ENCODE measurements at places on chromosomes 13 and 19. TPM values are rescaled to one million over a fixed set of nuclear protein-coding genes. Genes with fewer than 3 reads are reported as not detected.

The SMIM24 gene
- 2.8 TPM for total RNA-seq

GRCh38 chr19:51391073-51391611, 751 bp upstream of the C19orf84 start:
- no peaks in the 10 kb centered on the region for H3K27me3 ChIP-seq
- H3K4me1 ChIP-seq: peaks cover 33% of the 10 kb centered on the region
- H3K36me3 ChIP-seq: no peaks in the 10 kb centered on the region
- H3K27ac ChIP-seq: peak overlapping the region; percentile 77

GRCh38 chr13:20140487-20140886, 20.4 kb downstream of the GJA3 start:
- no peak overlapping the region for H3K27ac ChIP-seq
- H3K4me3 ChIP-seq: no peak overlapping the region
- peaks cover 7% of the 10 kb centered on the region for H3K4me1 ChIP-seq
- no peak for DNase-seq
- peaks cover 30% of the 10 kb centered on the region for H3K27me3 ChIP-seq

The CBY2 gene
- total RNA-seq: not detected

The PTPRS gene
- 253 TPM for total RNA-seq

GRCh38 chr19:1914826-1915341, 9.7 kb downstream of the ADAT3 start:
- no peak for DNase-seq
- H3K27ac ChIP-seq: no peak overlapping the region
- H3K36me3 ChIP-seq: peaks cover 16% of the 10 kb centered on the region
- H3K4me3 ChIP-seq: no peak overlapping the region
- no peaks in the 10 kb centered on the region for H3K27me3 ChIP-seq

DNA sequence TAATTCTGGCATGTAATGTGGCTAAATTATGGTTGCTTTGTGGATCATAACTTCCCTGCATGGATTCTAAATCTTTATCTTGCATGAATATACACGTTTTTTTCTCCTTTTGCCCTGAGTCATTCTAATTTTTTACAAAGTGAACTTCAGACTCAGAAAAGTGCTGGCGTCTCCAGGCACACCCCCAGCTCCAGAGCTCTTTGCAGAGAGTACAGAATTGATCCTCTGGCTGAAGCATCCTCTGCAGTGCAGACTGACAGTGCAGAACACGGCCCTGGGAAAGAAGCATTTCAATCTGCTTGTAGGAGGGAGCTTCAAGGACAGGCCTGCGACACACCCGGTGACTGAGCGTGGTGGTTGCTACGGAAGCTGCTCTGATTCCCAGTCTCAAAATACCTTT, 228.1 kb downstream of the FGF9 start:
- no peak overlapping the region for H3K27ac ChIP-seq
- no peaks in the 10 kb centered on the region for H3K27me3 ChIP-seq
- peaks cover 21% of the 10 kb centered on the region for H3K4me1 ChIP-seq
- no peak for DNase-seq
- H3K4me3 ChIP-seq: no peak overlapping the region

DNA sequence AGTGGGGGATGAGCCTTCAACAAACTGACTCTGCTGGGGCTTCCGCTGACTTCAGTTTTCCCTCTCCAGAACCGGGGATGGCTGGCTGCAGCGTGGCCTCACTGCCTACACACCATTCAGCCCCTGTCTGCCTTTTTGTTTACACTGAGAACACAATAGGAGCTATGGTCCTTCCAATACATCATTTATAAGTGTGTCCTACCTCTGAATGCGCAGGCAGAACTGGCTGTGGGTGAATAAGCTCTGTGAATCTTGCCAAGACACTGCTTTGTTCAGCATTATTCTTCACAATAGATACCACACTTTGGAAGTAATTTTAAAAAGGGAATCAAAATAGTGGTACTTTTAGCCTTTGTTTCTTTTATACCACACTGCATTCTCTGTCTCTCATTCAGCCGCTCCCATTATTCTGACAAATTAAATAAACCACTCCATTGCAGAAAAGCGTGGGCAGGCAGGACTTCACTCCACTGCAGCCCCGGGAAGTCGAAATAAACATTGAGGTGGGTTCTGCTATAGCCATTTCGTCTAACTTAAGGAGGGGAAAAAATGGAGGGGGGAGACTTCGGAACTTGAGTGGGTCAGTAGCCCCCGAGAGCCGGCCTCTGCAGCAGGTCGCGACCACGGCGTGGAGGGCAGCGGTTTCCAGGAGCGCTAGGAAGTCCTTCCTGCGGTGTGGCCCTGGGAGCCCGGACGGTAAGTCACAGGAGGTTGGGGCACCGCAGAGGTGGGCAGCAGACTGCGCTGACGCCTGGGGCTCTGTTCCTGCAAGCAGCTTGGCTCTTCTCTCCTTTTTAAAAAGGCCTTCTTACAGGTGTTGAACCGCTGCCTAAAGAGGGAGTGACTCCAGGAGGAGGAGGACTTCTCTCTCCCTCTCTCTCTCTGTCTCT, 94.8 kb upstream of the SOX1 start:
- peaks cover 13% of the 10 kb centered on the region for H3K27me3 ChIP-seq
- H3K27ac ChIP-seq: no peak overlapping the region
- peaks cover 29% of the 10 kb centered on the region for H3K4me1 ChIP-seq
- H3K36me3 ChIP-seq: peaks cover 10% of the 10 kb centered on the region
- no peak overlapping the region for H3K4me3 ChIP-seq

- DNase-seq: no peak
- peaks cover 13% of the 10 kb centered on the region for H3K36me3 ChIP-seq
- peaks cover 19% of the 10 kb centered on the region for H3K4me1 ChIP-seq
- no peak overlapping the region for H3K4me3 ChIP-seq
Measured at GRCh38 chr13:111171629-111172028, 56.5 kb downstream of the ARHGEF7 start.

The ZGLP1 gene
- total RNA-seq: 8.9 TPM

The TINCR gene
- 0.60 TPM for total RNA-seq

The PCDH9 gene
- 0.25 TPM for total RNA-seq

- H3K27ac ChIP-seq: no peak overlapping the region
- DNase-seq: no peak
- H3K36me3 ChIP-seq: no peaks in the 10 kb centered on the region
- H3K4me1 ChIP-seq: no peaks in the 10 kb centered on the region
Measured at GRCh38 chr19:4533334-4533733, 1.7 kb downstream of the PLIN5 start.

GRCh38 chr13:35787937-35788336, 311.4 kb upstream of the MAB21L1 start:
- H3K27me3 ChIP-seq: no peaks in the 10 kb centered on the region
- no peak overlapping the region for H3K4me3 ChIP-seq
- DNase-seq: no peak
- no peaks in the 10 kb centered on the region for H3K36me3 ChIP-seq
- H3K27ac ChIP-seq: no peak overlapping the region
- H3K4me1 ChIP-seq: peaks cover 9% of the 10 kb centered on the region

The ZNF112 gene
- total RNA-seq: 2.5 TPM

The OR7A5 gene
- total RNA-seq: not detected

DNA sequence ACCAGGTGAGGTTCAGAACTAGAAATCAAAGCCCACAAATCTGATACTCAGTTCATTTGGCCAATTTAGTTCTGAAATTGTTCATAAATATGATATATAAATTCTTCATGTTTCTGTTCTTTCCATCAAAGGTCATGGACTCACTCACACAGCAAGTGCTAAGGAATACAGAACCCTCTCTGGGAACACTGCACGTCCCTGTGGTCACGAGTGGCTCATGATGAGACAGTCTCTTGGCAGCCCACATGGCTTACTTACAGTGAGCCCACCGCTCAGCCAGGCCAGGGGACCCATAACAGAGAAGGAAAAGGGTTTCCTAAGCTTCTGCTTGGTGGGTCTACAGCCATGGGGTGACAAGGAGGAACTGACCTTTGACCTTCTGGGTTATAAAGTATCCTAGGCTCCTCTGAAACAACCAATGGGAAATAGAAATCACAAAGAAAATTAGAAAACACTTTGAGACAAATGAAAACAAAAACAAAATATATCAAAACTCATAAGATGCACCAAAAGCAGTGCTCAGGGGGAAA, 67.4 kb downstream of the CDADC1 start:
- H3K36me3 ChIP-seq: no peaks in the 10 kb centered on the region
- DNase-seq: no peak
- H3K4me3 ChIP-seq: no peak overlapping the region
- no peaks in the 10 kb centered on the region for H3K27me3 ChIP-seq
- no peak overlapping the region for H3K27ac ChIP-seq

- H3K27ac ChIP-seq: no peak overlapping the region
- peaks cover 14% of the 10 kb centered on the region for H3K4me1 ChIP-seq
- H3K27me3 ChIP-seq: no peaks in the 10 kb centered on the region
Measured at GRCh38 chr13:110571896-110572777, 10.6 kb upstream of the RAB20 start.

- no peaks in the 10 kb centered on the region for H3K4me1 ChIP-seq
- H3K4me3 ChIP-seq: no peak overlapping the region
- H3K27me3 ChIP-seq: no peaks in the 10 kb centered on the region
- no peak overlapping the region for H3K27ac ChIP-seq
- H3K36me3 ChIP-seq: peaks cover 25% of the 10 kb centered on the region
- DNase-seq: no peak
Measured at GRCh38 chr13:34025746-34026145, 207.8 kb downstream of the RFC3 start.

DNA sequence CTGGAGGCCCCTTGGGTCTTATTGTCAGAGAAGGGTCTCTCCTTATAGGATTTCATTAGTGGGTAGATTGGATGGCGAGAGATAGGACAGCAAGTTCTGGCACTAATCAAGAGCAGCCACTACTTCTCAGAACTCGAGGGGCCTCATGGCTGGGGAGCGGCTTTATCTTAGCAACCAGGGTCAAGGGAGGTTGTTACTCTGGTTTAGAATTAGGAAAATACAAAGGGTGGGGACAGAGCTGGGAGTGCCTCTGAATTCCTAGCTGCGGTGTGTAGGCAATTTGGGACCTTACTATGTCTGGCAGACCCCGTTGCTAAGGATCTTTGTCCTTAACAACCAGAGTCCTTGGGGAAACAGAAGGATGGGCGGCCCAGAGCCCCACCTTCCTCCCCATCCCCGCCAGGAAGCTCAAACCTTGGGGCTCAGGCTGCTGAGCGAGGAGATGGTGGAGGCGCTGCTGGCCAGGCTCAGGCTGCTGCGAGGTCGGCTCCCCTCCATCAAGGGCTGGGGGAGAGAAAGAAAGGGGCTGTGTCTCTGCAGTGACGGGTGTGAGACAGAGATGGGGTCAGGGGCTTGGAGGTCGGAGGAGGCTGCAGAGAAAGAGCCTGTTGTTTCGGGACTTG, 1.2 kb downstream of the PLEKHA4 start:
- no peak overlapping the region for H3K4me3 ChIP-seq
- no peaks in the 10 kb centered on the region for H3K27me3 ChIP-seq
- peaks cover 3% of the 10 kb centered on the region for H3K36me3 ChIP-seq
- DNase-seq: no peak

- H3K36me3 ChIP-seq: peaks cover 6% of the 10 kb centered on the region
- H3K4me3 ChIP-seq: no peak overlapping the region
Measured at GRCh38 chr19:30046522-30046921, 104.5 kb downstream of the URI1 start.

- peaks cover 32% of the 10 kb centered on the region for H3K36me3 ChIP-seq
- H3K4me1 ChIP-seq: no peaks in the 10 kb centered on the region
- no peak for DNase-seq
- H3K27ac ChIP-seq: no peak overlapping the region
- H3K4me3 ChIP-seq: no peak overlapping the region
- H3K27me3 ChIP-seq: no peaks in the 10 kb centered on the region
Measured at GRCh38 chr13:32674503-32674902, 88.3 kb downstream of the PDS5B start.

GRCh38 chr13:43776501-43777079, 10.2 kb downstream of the ENOX1 start:
- no peak overlapping the region for H3K4me3 ChIP-seq
- peaks cover 11% of the 10 kb centered on the region for H3K4me1 ChIP-seq
- peaks cover 57% of the 10 kb centered on the region for H3K27me3 ChIP-seq
- no peak for DNase-seq
- no peaks in the 10 kb centered on the region for H3K36me3 ChIP-seq

The ZNF567 gene
- 10.9 TPM for total RNA-seq

- no peaks in the 10 kb centered on the region for H3K27me3 ChIP-seq
- peaks cover 23% of the 10 kb centered on the region for H3K4me1 ChIP-seq
- no peak overlapping the region for H3K4me3 ChIP-seq
- H3K36me3 ChIP-seq: no peaks in the 10 kb centered on the region
- DNase-seq: no peak
Measured at GRCh38 chr19:19606021-19606420, 12.5 kb downstream of the PBX4 start.

GRCh38 chr19:1401138-1401888, at the start of gene GAMT:
GAMT (minus strand) TSS chr19:1401542; CDS start chr19:1401476, 66 bp downstream.
- DNase-seq: peak; percentile 51
- H3K4me3 ChIP-seq: peak within 1 kb of the TSS; percentile 65
- no peak within 1 kb of the TSS for H3K27ac ChIP-seq
- peaks cover 2% of the 10 kb centered on the region for H3K36me3 ChIP-seq
- peaks cover 6% of the 10 kb centered on the region for H3K27me3 ChIP-seq
- H3K4me1 ChIP-seq: peaks cover 8% of the 10 kb centered on the region

Measured in WTC11 (cell line).